H4 (cell line): ENCODE measurements at places on chromosomes 6 and 20.

- peak; percentile 70 for DNase-seq
Observed at GRCh38 chr6:120198033-120198432, 848.5 kb upstream of the MAN1A1 start.

DNA sequence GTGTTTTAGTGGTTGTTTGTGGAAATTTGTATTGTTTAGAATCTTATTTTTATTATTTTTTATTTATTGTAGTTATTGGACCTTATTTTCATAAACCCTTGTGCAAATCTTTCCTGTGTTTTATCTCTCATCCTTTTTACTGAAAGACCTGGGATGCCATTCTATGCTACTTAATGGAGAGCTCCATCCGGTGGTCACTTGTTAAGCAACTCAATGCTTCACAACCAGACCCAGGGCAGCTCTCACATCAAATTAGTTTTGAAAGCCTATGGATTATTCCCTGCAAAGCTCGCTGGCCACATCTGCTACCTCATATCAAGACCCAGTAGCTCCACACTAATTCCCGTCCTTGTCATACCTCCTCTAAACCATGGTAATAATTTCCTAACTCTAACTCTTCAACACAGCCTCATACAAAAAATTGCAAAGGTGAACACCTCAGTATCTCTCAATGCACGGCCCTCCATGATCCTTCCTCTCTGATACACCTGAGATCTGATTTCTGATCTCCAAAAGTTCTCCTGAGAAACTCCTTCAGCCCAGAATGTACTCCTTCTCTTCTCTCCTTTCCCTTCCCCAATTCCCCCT, 296.6 kb upstream of the MANEA start:
- peak; percentile 9 for DNase-seq

- DNase-seq: no peak
Observed at GRCh38 chr20:36726168-36726567, 19.7 kb downstream of the NDRG3 start.

DNA sequence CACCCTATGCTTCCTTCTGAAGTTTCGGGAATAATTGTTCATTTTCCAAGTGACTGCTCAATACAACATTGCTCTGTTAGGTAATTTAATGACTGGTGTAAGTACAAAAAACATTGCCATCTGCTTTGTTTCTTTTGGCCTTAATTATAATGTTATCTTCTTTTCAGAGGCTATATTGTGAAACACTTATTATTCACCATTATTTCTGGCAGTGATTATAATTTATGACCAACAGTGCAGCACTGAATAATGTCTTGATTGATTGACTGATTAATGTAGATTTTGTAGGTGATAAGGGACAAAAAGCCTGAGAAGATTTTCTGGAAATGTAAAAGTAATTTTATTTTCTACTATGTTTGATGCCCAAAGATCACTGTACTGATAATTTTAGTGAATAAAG, 377.7 kb downstream of the PLCB1 start:
- no peak for DNase-seq

DNA sequence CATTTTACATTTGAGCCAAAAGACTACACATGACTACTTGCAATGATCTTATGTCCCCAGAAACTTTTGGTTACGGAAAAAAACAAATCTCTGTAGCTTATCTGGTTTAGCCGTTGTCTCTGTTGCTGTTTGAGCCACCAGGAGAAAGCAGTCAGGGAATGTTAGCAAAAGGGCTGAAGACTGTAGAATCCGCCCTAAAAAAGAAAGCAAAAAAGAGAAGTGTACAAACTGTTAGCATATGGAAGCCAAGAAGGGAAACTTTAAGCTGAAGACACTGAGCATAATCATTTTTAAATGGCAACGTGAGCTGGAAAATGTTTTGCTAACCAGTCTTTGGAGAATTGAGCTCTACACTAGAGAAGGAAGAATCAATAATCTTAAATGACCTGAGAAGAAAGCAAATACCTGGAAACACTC, 69.9 kb upstream of the MYLIP start:
- DNase-seq: no peak

DNA sequence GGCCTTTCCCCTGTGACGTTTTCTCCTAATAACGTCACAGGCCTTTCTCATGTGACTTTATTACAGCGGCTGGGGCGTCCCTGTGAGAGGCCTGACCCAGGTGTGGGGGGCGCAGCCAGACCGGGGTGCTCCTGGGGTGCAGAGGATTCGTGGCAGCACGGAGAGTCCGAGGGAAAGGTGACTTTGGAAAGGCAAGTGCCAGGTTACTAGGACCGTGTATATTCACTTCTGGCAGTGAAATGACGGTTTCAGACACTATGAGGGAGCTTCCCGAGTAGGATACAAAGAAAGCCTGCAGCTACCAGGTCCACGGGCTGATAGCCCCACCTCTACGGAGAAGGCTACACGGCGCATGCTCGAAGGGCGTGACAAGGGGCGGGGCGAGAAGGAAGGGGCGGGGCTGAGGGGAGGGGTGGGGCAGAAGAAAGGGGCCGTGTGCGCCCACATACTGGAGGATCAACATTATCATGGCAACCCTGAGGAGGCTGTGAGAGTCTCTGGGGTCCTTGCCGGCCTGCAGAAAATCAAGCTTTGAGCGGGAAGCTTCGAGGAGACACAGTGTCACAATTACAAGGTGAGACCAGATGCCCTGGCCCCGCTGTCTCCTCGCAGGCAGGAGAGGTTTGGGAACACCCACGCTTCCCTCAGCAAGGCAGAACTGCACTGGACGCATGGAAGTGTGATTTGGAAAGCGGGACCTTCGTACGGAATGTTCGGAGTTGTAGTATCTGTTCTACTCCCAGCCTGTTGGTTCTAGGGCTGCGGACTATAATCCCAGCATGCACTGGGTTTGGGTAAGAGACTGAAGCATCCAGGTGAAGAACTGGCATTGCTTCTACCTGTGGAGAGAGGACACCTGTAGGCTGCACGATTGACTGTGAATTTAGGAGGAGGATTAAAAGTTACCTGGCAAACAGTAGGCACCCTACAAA, 54.4 kb upstream of the ZNF337 start:
- no peak for DNase-seq
